Activated CD4-positive, alpha-beta T cell treated with anti-CD3 and anti-CD28 coated beads, Interleukin-2, Interleukin-4, amounts not matched to agents 100 ng/mL and 50 ng/mL, durations not matched to agents 16 hours and 8 hours (primary cell): ENCODE measurements at places on chromosomes 11 and 22.
A peak's percentile ranks its signal among the peaks of the same experiment; 100 is the strongest.

DNA sequence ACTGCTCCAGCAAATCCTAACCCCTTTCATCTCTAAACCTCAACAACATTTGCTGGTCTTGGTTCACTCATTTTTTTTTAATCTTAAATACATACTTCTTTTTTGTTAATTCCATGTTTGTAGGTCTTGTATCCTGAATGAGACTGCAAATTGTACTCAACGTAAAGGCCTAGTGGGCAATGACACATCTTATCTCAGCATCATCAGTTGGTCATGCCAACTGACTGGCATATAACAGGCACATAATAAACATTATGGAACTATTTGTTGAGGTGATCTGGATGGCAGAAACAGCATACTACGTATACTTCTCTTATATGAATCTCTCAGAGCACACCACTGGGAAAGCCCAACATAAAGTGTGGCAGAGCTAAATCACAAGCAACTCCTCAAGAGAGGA lies 116.7 kb downstream of the RBFOX2 start:
- DNase-seq = no peak

DNA sequence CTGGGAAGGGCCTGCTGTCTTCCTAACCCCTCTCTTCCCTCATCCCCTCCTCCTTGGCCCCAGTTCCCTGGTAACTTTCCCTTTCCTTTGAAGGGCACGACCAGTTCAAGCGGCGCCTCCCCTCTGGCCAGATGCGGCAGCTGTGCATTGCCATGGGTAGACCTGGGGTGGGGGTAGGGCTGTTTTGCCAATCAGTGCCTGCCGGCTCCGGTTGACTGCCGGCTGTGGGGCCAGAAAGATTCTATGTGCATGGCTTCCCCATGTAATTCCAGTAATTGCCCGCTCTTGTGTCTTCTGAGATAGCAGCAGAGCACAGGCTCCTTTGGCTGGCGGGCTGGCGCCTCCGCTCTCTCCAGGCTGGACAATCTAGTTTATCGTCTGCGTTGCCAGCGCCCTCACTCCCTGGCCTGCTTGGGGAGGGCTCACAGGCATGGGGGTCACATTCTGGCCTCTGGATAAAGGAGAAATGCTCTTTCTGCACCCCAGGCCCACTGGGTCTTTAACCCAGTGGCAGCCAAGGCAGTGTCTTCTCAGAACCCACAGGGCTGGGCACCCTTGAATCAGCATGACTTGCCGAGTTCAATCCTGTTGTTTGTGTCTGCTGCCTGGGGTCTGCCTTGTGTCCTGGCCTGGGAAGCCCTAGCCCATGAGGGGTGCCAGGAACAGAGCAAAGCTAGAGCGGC lies 9.4 kb downstream of the SIDT2 start:
- no peak for DNase-seq

DNA sequence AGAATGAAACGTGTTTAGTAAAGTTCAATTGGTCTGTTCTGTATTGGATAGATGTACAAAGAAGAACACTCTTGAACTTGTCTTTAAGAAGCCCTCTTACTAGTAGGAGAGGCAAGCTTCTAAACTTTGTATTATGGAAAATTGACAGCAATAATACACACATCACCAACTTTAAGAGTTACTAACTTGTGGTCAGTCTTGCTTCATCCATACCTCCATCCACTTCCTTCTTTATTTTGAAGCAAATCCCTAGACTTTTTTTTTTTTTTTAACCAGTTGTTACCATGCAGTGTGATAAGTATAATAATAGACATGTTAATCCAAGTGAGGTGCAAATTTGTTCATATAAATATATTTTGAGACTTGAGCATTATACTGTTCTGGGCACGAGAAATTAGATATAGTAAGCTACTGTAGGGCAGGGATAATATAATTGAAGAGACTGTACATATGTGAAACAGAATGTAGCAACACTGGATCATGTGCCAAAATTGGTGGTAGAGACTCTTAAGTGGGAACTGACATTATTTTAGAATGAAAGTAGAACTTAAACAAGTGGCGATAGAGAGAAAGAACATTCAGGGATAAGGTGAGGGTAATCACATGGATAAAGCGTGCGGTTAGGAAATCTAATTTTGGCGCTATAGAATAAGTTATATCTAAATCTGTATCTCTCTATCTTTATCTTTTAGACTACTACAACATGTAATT lies 6.5 kb downstream of the FAR1 start:
- no peak for DNase-seq

GRCh38 chr11:67640758-67641337 lies 1.3 kb upstream of the TBX10 start:
- no peak for DNase-seq

DNA sequence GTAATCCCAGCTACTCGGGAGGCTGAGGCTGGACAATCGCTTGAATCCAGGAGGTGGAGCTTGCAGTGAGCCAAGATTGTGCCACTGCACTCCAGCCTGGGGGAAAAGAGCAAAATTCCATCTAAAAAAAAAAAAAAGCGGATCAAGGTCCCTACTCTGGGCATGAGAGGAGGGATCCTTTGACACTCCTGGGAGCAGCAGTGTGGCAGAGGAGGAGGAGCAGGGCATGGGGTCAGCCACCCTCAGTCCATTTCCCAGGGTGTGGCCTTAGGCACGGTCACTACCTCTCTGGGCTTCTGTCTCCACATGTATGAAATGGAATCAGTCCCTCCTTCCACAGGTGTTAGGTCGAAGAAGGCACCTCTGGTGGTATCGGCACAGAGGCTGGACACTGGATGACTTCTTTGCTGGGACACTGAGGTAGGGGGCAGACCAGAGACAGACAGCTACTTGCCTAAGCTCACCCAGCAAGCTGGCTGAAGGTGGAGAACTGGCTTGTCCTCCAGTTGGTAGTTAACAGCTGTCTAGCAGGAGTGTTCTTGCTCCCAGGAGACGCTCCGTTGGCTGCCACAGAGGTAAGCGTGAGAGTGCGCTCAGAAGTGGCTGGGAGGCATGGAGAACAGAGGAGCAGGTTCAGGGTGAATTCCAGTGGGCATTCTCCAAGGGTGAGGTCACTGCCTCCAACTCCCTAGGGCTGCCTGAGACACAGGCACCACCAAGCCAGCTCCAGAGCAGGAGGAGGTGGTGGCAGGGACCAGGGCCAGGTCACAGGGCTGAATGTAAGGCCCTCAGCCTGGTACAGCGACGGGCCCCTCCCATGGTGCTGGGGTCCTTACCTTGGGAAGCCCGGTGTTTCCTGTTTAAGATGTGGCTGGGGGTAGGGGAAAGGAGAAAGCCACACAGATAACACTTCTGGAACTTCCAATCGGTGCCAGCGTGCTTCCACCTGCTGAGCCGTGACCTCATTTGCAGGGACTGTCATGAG lies 19.5 kb downstream of the TXN2 start:
- no peak for DNase-seq

GRCh38 chr22:22815397-22816170 lies 72.0 kb upstream of the IGLL5 start:
- DNase-seq = no peak

- no peak for DNase-seq
These were observed 139.4 kb downstream of the PAX6 start for GRCh38 chr11:31671681-31672080.

- no peak for DNase-seq
These were observed 150.8 kb upstream of the TIMP3 start for GRCh38 chr22:32650553-32651345.

- DNase-seq = no peak
These were observed 21.0 kb upstream of the MIEF1 start for GRCh38 chr22:39481054-39481453.

GRCh38 chr11:87022738-87023137 lies 15.0 kb upstream of the TMEM135 start:
- DNase-seq = no peak

DNA sequence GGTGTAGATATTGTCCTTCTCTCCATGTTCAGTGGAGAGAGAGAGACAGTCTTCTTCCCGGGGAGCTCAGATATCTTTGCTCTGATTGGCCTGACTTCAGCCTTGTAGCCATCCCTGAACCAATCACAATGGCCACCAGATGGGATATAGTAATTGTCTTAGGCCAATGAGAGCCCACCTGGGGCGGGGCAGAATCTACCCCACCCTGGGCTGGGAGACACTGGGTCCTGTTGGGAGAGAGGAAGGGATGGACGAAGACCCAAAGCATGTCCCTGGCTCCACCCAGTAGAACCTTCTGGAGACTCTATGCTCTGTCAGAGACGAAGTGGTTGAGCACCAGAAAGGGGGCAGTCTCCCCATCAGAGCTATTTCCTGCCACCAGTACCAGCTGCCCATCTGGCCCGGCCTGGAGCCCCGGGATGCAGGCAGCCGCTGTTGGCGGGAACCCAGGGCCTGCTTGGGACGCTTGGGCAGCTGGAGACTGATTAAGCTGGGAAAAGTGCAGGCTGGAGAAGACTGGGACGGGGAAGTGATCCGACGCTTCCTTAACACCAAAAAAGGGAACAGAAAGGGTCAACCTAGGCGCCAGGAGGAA lies 31.6 kb upstream of the CBX7 start:
- no peak for DNase-seq

DNA sequence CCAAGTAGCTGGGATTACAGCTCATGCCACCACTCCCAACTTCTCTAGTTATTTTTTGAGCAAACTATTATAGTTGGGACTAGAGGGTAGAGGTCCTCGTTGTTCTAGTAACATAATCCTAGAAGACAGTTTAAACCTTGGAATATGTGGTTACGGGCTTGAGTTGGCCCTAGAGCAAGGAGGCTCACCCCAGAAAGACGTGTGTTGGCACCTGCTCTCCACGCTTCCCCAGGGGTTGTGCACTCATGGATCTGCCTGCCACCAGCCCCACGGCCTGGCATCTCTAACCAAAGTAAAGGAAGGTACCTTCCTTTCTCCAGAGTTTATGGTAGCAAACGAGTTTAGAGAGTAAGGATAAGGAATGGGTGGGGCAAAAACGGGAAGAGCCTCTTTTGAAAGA lies 79.0 kb downstream of the SCN3B start:
- DNase-seq = no peak

DNA sequence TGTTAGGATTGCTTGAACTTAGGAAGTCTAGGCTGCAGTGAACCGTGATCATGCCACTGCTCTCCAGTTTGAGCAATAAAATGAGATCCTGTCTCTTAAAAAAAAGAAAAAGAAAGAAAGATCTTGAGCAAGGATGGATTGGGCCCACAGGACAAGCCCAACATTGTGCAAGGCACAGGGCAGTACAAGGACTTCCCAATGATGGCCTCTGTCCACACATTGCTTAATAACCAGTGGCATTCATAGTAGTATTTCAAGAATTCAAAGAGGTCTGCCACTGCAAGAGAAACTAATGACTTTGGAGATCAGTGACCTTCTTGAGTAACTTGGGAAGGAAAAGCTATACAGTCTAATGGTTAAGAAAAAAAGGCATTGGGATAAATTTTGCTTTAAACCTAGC lies 44.6 kb downstream of the SEZ6L start:
- no peak for DNase-seq

GRCh38 chr11:68312780-68313573 lies 586 bp downstream of the LRP5 start:
- DNase-seq = peak; percentile 10

GRCh38 chr11:131917634-131918384 lies 547.4 kb downstream of the NTM start:
- DNase-seq = no peak

- no peak for DNase-seq
These were observed 30.0 kb upstream of the POU2AF1 start for GRCh38 chr11:111408789-111409727.

DNA sequence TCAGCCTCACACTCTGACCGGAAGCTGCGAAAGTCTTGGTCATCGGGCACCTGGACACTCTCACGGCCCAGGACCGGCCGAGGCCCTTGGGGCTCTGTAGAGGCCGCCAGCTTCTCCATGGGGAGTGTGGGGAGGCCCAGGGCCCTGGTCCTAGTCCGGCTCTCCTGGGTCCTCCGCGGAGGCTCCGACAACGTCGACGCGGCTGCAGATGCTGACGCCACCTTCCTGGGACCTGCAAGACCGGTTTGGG lies 12.9 kb downstream of the STARD10 start:
- DNase-seq = no peak

DNA sequence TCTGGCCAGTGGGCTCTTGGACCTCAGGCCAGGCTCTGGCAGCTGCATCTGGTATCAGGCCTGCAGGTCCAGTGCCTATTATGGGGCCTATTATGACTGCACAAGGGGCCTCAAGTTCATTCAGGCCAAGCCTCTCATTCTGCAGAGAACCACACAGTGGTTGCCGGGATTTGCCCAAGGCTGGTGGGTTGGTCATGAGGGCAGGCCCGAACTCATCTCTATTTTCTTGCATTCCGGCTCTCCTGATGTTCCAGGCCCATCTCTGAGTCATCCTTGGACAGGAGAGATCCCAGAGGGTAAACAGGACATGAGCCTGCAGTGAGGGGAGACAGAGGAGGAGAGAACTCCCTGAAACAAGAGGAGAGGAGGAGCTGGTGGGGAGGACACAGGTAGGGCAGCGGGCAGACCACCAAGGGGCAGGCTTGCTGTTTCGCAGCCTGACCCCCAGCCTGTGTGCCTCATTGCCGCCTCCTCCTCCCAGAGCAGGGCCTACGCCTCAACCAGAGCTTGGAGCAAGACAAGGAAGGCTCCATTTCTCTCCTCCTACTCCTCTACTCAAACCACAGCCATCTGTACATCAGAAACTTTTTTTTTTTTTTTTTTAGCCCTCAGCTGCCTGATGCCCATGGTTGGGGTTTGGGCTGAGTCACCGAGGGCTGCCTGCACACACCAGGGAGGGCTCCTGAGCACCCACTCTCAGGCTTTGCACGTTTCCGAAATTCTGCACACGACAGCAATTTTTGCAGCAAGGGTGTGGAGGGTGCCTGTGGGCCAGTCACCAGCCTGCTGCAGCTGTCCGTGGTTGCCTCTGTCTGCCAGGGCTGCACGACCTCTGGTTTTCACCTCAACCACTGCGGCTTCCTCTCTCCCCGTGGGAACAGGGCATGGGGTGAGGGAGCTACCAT lies 12.7 kb upstream of the TREH start:
- peak; percentile 84 for DNase-seq

- DNase-seq = no peak
These were observed 102.2 kb downstream of the MICAL3 start for GRCh38 chr22:17921871-17922821.

- DNase-seq = no peak
These were observed at the start of gene BTBD18 for GRCh38 chr11:57751676-57752253. Gene BTBD18 (minus strand): TSS chr11:57751819. CDS start chr11:57751188, 631 bp downstream.

DNA sequence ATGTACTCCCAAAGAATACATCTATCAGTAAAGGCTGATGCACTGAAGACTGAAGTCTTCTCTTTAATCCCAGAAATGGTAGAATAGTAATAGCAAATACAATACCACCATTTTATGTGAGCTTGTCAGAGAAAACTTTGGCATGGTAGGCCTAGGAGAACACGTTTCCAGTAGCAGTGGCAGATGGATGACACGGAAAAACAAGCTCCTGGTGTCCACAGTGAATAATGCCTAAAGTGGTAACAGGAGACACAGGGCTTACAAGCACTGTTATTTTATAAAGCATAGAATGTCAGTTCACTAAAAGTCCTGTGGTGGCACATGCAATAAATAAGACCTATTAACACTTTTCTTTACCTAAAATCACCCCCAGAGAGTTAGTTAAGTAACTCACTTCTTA lies 277.6 kb downstream of the TTC28 start:
- DNase-seq = no peak

- DNase-seq = no peak
These were observed 114.1 kb upstream of the MTMR2 start for GRCh38 chr11:96038046-96038445.

- DNase-seq = no peak
These were observed 2.8 kb upstream of the UPK2 start for GRCh38 chr11:118953265-118953664.

GRCh38 chr11:126139111-126140091 lies 72.0 kb downstream of the RPUSD4 start:
- DNase-seq = no peak

GRCh38 chr11:128920666-128921065 lies 22.0 kb downstream of the TP53AIP1 start:
- no peak for DNase-seq

- no peak for DNase-seq
These were observed 533.5 kb downstream of the TBC1D22A start for GRCh38 chr22:47295982-47296381.

GRCh38 chr11:32752001-32752400 lies 42.5 kb downstream of the CCDC73 start:
- DNase-seq = no peak
